ENCODE measurements at places on chromosomes 6 and 20.

DNA sequence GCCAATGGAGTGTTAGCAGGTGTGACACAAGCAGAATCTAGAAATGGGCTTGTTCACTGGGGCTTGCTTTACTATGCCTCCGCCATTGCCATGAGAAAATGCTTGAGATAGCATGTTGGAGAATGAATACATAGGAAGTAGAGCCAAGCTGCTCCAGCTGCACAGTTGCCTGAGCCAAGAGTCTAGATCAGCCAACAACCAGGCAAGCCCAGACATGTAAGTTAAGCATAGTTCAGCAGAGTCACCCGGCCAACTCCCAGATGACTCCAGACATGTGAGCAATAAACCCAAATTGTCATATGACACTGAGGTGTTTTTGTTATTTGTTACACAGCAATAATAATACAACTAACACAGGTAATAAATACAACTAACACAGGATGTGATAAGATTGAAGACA is 167.9 kb downstream of the HAO1 start:
- DNase-seq = peak; percentile 81

DNA sequence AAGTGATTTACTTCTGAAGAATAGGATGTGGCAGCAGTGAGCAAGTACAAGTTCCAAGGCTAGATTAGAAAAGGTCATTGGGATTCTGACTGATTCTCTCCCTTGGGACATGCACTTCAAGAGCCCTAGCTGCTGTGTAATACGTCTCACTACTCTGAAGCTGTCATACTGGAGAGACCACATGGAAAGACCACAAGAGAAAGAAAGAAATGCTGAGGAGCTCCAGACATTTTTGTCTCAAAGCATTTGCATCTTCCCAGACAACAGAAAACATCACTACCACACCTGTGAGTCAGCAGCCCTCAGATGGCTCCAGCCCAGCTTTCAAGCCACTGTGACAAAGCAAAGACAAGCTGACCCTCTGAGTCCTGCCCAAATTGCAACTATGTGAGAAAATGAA is 20.7 kb downstream of the TENT5A start:
- peak; percentile 64 for DNase-seq

DNA sequence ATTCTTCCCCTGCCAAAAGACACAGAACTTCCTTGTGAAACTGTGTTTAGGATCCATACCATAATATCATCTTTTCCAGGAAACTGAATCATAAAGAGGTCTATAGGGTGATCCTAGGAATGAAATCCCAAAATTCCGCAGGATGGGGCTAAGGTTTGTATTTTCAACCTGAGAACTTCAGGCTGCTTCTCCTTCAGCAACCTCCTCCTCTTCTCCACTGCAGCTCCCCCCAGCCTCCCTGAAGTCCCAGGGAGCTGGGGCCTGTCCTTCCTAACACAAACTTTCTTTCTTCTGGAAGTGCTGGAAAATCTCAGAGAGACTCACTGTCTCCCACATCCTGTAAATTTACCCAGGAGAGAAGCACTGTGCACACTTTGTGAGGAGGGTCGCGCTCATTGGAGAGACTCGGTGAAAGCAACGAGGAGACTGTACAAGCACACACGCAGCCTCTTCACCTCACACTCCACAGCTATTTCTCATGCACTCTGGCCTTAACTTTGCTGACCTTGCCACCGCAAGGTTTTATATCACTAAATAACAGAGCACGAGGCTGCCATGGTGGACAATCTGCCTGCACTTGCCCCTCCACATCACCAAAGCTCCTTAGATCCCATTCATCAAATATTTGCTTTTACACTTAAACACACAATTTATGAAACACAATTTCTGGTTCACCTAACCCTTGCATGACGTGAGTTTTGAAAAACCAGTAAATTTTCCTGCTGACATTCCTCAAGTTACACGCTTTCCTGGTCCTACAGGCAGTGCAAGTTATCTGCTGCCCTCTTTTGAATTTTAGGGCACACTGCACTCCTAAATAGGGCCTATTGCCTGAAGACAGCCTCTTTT is 14.3 kb downstream of the ID4 start:
- peak; percentile 78 for DNase-seq

- no peak for DNase-seq
Measured at GRCh38 chr6:138818496-138819194, 22.8 kb downstream of the ECT2L start.

DNA sequence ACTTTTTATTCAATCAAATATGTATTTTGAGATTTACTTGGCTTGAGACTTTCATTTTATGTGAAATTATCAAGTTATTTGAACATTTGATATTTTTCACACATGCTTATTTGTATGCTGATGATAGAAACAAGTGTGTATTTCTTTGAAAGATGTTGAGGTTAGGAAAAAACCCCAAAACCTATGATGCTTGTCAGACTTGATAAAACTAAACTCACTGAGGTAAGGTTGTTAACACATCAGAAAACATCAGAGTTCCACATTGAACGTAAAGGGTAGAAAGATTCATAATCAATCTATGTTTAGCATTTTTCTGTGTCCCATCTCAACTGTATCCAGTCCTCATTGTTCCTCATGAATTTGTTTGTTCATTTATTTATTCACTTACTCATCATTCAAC is 12.2 kb downstream of the SF3B5 start:
- DNase-seq = no peak

- peak; percentile 28 for DNase-seq
Measured at GRCh38 chr6:38498085-38498484, 141.6 kb downstream of the BTBD9 start.

DNA sequence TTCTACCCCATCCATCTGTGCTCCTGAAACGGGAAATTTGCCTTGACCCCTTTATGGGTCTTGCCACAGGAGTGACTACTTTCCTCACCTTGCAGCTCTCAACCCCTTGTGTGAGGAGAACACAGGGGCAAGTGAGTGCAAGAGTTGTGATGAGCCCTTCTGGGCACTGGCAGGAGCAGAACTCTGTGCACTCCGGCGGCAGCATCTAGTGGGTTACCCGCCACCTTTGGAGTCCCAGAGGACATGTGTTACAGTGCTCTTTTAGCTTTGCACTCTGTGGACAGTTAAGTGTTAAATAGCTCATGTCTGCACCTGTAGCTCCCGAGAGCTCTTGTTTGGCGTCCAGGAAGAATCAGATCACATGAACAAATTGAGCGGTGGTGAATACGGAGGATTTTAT is 940.2 kb downstream of the GRIK2 start:
- DNase-seq = no peak

GRCh38 chr6:54877713-54878317 is 31.2 kb downstream of the FAM83B start:
- DNase-seq = no peak

- peak; percentile 26 for DNase-seq
Measured at GRCh38 chr20:33551778-33552177, 61.9 kb downstream of the CBFA2T2 start.

GRCh38 chr6:108118810-108119768 is 44.5 kb upstream of the OSTM1 start:
- no peak for DNase-seq

GRCh38 chr6:159578629-159579028 is 114.4 kb downstream of the SOD2 start:
- DNase-seq = no peak

- DNase-seq = no peak
Measured at GRCh38 chr20:52349806-52350205, 158.2 kb upstream of the ZFP64 start.

GRCh38 chr6:110800196-110800838 is 15.0 kb downstream of the CDK19 start:
- no peak for DNase-seq

GRCh38 chr20:40770564-40771307 is 81.7 kb upstream of the MAFB start:
- no peak for DNase-seq

- peak; percentile 92 for DNase-seq
Measured at GRCh38 chr6:143569040-143569439, 57.5 kb upstream of the FUCA2 start.
